ENCODE measurements at places on chromosomes 11 and 22.

DNA sequence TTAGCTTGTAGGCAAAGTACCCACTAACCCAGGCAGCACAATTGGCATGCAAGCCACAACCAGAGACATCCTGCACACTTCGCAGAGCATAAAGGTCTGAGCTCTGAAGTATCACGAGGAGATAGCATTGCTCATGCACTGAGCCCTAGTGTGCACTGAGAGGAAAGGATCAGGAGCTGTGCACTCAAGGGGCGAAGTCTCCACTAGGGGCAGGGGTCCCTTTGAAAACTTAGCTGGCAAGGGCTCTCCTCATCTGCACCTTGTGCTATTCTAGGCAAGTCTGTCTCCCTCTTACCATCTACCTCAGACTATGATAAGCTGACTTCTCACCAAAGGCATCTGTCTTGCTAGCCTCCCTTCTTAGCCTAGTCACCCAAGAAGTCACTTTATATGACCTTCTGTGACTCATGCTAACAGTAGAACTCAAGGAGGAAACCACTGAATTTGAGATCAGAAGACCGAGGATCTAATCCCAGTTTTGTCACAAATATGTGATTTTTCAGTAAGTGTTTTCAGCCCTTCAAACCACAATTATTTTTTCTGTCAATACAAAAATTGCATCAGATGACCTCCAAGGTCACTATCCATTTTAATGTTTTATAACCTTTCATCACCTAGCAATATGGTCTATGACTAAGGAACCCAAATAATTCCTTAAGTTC, 1078.0 kb downstream of the NTM start:
- no peak for DNase-seq

- DNase-seq: peak; percentile 68
These were observed 16.6 kb downstream of the ASCC2 start for GRCh38 chr22:29821291-29822016.

DNA sequence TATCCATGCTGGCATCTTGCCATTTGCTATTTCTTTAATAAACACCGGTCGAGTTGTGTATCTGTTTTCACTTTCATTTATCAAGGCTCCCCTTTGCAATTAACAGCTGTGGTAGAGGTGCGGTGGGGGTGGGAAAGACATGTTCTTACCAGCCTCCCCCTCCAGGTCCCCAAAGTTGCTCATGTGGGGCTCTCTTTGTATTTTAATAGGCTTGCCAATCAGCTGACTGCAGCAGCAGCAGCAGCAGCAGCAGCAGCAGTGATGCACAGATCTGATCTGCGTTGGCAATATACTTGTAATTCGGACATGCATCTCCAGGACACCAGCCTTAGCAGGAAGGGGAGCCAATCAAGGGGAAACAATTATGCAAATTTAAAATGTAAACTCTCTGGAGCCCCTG, 40.3 kb upstream of the E2F8 start:
- DNase-seq: peak; percentile 20

DNA sequence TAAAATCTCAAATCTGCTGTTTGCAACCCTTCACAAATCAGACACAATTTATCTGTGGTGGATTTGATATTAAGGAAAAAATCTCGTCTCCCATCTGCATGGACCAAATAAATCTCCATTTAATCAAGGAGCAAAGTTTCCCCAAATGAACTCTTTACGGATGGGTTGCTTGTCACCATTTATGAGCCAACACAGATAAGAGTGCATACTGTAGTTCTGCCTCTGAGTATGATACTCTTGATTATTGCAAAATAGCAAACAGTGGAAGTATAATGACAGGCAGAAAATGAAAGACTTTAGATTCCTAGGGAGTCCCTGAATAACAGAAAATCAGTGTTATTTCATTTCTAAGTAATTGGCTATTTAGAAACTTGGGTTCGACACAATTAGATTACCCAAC, 1395.9 kb downstream of the FAM181B start:
- no peak for DNase-seq

DNA sequence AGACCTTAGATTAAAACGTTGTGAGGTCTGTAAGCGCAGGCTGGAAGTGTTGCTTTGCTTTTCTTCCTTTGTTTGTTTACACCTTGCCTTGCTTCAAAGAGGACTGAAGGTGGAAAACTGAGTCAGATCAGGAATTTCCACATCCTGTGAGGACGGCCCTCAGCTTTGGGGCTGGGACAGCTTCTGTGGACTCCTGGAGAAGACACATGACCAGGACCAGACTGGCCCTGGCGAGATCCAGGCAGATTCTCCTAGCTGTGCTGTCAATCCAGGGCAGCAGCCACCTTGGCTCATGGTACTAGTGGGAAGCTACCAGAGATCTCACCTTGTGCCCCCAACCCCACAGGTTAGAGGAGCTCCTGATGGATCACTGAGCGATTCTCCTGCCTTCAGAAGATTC, 1461.9 kb downstream of the TBC1D22A start:
- no peak for DNase-seq

- no peak for DNase-seq
These were observed 43.6 kb downstream of the UVRAG start for GRCh38 chr11:75858613-75859012.

DNA sequence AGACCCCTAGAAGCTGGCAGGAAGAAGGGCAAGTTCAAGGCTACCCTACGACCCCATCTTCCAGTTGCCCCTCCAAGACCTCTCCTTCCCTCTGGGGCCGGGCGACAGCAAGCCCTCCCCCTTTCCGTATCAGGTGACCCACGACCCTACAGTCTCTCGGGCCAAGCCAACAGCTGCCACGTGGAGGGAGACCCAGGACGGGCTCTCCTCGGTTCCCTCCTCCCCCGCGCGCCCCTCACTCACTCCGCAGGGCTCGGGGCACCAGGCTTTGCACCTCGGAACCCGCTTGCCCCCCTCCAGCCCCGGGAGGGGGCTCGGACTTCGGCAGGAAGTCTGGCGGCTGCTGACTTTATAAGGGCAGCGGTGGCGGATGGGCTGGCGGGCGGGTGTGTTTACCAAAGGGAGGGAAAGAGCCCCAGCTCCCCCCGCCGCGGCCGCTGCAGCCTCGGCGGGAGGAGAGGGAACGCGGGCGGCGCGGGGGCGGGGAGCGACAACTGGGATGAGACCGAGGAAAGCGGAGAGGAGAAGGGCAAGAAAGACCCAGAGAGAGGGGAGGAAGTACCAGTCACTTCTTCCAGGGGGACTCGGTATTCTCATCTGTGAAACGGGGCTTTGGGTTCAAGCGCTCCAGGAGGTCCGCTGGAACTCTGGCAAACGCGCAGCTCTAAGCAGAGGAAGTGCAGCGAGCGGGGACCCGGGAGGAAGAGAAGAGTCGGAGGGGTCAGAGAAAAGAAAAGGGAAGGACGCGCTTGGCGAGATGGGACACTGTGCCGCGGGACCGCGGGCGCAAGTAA, 767 bp downstream of the SLC43A1 start:
- peak; percentile 29 for DNase-seq

DNA sequence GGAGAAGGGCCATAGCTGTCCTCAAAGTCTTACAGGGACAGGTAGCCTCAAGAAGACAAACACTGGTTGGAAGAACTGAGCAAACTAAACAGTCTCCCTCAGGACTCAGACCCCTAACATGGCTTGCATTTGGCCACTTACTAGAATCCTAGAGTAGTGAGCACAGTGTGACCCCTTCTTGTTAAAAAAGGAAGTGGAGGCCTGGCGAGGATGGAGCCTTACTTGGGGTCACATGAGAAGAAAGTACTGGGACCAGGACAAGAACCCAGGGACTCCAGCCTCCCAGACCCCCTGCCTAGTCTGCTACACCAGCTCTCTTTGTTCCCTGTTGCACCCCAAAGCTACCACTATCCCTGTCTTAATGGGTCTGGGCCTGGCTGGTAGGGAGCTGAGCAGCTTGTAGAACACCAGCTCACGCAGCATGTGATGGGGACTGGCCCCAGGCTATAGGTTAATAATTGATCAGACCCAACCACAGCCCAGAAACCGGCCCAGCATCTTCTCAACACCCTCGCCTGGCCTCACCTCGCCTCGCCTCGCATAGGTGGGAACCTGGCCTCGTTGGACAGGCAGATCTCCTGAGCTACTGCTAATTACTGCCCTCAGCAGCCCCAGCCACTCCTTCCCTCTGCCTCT, 17.6 kb downstream of the DGAT2 start:
- no peak for DNase-seq

DNA sequence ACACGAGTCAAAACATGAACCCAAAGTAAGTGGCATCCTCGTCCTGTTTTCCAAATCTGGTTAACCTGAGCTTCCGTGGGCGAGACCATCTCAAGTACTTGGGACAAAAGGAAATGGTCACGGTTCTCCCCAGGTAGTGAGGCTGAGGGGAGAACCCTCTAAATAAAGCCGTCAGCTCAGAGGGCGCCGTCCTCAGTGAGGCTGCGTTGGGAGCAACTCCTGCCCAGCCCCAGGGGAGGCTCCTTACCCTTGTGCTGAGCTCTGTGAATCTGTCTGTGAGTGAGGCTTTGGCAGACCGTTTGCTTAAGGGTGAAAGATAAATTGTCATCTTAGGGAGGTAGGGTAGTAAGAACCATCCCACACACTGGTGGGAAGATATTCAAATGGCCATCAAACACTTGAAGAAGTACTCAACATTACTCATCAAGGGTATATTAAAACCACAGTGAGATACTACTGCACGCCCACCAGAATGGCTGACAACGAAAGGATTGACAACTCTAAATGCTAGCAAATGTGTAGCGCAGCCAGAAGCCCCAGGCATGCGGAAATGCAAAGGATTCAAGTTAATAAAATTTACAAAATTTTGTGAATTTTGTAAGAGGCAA, 321.0 kb downstream of the TBC1D22A start:
- DNase-seq: no peak

GRCh38 chr11:123429913-123430720, at the start of gene GRAMD1B:
Gene GRAMD1B, plus strand, starts transcription at chr11:123430269. Its CDS starts 524 bp downstream, at chr11:123430793.
- DNase-seq: peak; percentile 67

GRCh38 chr11:126354631-126355323, 709 bp upstream of the ST3GAL4 start:
- no peak for DNase-seq

GRCh38 chr22:42895541-42895981, 38.5 kb upstream of the ARFGAP3 start:
- DNase-seq: no peak

- DNase-seq: no peak
These were observed 7.3 kb downstream of the RELT start for GRCh38 chr11:73383249-73384124.

- DNase-seq: no peak
These were observed 280.7 kb upstream of the CADM1 start for GRCh38 chr11:115784796-115785521.

- no peak for DNase-seq
These were observed 23.1 kb upstream of the IRAG1 start for GRCh38 chr11:10716543-10717259.

- DNase-seq: no peak
These were observed 79.9 kb downstream of the NAV2 start for GRCh38 chr11:19792510-19792909.

GRCh38 chr22:24433828-24434470, 6.5 kb downstream of the ADORA2A start:
- DNase-seq: peak; percentile 76

DNA sequence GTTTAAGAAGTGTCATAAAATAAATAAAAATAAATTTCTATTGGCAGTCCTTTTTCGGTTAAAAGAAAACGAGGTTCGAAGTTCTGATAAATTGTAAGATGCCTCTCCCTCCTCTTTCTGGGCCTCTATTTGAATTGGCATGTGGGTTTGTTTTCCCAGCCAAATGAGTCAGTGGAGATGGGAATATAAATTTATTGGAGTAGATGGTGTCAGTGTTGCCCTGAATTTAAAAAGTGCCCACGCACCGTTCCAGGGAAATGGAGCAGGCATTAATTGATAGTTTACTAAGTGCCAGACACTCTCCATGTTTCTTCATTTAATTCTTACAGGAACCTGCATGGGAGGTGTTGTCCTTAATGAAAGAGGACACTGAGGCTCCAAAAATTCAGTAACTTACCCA, 119.2 kb downstream of the FEZ1 start:
- no peak for DNase-seq

DNA sequence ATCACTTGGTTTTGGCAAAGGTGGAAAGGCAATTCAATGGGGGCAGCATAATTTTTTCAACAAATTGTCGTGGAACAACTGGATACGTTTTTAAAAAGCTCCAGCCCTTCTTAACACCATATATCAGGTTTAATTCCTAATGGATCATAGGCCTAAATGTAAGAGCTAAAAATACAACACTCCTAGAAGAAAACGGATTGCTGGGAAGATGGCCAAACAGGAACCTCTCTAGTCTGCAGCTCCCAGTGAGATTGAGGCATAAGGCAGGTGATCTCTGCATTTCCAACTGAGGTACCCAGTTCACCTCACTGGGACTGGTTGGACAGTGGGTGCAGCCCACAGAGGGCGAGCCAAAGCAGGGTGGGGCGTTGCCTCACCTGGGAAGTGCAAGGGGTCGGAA, 32.4 kb upstream of the SCGB1D1 start:
- DNase-seq: no peak

GRCh38 chr11:29075726-29076125, 941.1 kb downstream of the KCNA4 start:
- no peak for DNase-seq

DNA sequence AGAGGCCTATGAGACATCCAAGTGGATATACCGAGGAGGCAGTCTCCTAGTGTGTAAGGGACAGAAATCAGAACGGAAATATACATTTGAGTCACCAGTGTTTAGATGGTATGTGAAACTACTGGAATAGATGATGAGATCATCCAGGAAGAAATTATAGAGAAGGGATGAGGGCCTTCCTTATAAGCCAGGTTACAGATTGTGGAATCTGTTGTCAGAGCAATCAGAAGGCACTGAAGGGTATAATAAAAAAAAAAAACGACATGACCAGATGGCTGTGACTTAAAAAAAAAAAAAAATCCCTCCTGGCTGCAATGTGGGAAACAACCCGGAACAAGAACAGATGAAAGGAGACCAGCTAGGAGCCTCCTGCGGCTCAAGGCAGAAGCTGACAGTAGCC, 2.7 kb downstream of the MAJIN start:
- no peak for DNase-seq

DNA sequence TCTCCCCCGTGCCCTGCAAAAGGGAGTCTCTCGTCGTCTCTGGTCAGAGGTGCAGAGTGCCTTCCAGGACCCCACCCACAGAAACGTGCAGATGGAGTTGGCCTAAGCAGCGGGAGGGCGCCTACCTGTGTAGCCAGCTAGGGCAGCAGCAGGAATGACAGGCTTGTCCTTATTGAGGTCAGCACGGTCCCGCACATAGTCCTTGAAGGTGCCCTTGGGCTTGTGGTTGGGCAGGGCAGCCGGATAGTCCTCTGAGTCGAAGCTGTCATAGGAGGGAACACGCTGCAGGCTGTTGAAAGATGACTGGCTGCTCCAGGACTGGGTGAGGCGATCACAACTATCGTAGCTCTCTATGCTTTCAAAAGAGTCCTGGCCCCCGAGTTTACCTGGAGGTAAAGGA, 107.3 kb downstream of the ETS1 start:
- no peak for DNase-seq

GRCh38 chr11:91248199-91248807, 976.3 kb upstream of the FAT3 start:
- DNase-seq: no peak
